Body of pancreas (tissue), 4 donors: ENCODE measurements at places on chromosomes 1 and 21.

DNA sequence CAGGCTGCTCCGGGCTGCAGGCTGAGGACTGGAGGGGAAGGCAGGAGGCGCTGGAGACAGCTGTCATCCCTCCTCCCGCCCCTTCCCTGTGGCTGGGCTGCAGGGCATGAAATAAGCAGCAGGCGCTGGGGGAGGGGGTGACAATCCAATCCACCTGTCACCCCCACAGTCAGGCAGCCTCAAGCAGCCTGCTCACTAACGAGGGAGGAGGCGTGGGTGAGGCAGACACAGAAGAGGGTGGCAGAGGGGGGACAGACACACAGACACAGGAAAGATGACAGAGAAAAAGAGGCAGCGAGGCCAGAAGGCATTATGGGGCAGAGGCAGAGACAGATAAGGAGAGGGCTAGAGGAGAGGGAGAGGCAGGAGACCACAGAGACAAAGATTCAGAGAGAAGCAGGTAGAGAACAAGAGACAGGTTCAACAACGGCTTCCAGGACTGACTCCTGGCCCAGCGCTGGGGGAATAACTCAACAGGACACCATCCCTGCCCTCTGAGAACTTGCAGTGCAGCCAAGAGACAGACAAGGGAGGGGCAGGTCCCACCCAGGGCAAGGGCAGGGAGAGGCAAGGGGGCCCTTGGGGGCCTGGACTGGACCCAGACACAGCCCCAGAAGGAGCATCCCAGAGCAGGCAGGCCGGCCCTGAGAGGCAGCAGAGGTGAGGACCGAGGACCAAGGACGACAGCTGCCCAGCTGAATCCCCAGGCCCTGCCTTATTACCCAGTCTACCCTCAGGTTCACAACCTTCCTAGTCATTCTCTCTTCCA, 11.2 kb downstream of the MEF2D start:
- DNase-seq, result no peak

GRCh38 chr1:59609245-59609644, 205.5 kb upstream of the HOOK1 start:
- no peak for DNase-seq

GRCh38 chr1:23103001-23103889, 65.4 kb downstream of the LUZP1 start:
- DNase-seq, result no peak

GRCh38 chr1:53693339-53693738, 45.6 kb downstream of the GLIS1 start:
- DNase-seq, result no peak

DNA sequence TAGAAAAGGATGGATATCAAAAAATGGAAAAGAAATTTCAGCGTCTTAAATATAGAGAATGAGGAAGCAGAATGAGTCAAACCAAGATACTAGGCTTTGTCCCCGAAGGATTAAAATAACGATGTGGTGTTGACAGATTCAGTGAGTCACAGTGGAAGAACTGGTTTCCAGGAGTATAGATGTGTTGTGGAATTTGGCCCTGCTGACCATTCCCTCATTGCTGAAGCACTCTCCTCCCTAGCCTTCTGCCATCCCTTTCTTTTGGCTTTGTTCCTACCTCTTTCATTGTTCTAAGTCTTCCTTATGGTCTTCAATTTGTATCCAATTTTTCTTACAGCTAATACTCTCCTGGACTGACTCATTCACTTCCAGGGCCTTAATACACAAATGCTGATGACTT, 23.1 kb upstream of the USP25 start:
- DNase-seq, result peak; percentile 35

DNA sequence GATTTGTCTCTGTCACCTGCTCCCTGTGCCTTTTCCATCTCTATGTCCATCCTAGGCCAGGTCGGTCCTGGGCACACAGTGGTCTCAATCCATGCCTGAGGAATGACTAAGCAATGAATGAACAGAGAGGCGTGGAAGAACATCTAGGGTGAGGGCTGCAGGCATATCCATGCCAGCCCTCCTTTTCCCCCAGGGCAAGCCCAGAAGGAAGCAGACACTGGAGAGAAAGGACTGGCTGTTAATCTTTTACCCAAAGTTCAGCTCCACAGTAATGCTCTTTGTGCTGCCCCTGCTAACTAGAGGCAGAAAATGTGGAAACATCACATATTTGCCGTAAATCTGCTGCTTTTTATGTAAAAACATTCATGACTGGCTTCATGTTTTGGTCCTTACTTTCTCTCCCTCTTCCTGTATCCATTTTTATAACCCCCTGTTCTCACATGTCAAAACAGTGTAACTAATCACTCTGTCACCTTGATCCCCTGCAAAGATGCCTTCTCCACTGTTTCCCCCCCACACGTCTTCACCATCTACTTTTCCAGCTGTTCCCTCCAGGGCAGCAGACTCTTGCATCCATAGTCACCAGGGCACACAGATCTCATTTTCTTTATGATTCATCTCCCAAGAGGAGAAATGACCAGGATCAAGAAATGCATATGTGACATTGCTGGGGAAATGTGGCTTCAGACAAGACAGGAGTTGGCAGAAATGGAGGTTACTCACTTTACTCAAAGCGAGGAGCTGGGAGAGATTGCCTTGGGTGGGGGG, 166.4 kb upstream of the PROX1 start:
- no peak for DNase-seq

DNA sequence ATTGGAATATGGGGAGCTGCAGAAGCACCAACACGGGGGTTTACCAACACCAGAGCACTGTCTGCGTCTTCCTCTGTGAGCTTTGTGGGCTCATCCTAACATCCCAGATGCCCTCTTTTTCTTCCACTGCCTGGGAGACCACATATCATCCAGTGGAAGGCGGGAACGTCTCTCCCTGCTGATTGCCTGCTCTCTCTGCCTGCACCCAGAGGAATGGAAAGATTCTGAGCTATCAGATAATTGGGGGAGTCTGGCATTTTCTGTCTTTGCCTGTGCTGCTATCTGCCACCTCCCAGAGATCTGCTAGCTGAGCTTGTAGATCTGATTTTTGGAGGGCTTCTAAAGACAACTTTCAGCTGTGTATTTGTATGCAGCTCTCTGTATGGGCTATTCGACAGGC, 166.2 kb upstream of the PLXNA2 start:
- DNase-seq, result no peak

DNA sequence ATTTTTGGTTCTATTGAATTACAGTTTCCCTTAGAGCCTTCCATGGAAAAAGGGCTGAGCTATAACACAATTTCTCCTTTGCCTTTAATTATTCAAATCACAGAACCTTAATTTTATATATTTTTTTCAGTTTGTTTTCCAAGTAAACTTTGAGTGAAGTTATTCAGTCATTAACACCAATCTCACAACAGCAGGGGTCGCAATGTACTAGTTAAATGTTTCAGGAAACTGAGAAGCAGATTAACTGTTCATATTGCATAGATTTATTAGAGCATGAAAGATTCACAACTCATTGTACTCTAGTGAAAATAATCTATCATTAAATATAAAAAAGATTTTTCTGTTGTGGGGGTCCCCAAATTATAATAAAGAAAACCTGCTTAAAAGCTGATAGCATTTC, 64.1 kb downstream of the KIFAP3 start:
- peak; percentile 15 for DNase-seq

DNA sequence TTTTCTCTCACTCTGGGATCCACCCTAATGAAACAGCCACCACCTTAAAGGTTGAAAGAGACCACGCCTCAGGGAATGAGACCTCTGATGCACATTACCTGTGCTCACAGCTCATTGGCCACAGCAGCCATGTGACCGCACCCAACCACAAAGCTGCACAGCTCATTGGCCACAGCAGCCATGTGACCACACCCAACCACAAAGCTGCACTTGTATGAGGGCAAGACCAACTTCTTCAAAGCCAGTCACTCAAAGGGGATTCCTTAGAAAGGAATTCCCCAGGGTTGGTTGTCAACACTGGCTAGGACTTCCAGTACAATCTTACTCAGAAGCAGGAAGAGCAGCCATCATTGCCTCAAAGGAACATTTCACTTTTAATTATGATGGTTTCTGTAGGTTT, 43.6 kb upstream of the PDE9A start:
- DNase-seq, result no peak

- no peak for DNase-seq
Observed at GRCh38 chr1:208129060-208129459, 115.1 kb downstream of the PLXNA2 start.

- DNase-seq, result no peak
Observed at GRCh38 chr1:18542351-18542750, 61.6 kb downstream of the KLHDC7A start.

DNA sequence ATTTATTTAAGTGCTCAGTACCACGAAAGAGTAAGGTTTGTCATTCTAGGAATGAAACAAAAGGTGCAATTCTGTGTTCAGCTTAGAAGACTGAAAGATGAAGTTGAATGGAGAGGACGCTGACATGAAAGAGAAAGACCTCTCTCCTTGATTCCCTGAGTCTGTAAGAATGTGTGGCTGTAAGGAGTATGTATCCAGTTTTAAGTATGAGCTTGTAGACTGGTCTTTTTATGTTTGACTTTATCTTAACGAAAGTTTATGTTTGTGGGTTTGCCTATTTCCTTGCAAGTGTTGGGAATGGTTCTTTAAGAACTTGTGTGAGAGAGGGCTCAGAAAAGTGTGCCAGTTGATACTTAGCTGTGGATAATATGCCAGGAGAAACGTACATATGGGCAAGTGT, 1.4 kb downstream of the CHD1L start:
- DNase-seq, result no peak

- DNase-seq, result no peak
Observed at GRCh38 chr1:61070054-61070453, 12.3 kb upstream of the NFIA start.

DNA sequence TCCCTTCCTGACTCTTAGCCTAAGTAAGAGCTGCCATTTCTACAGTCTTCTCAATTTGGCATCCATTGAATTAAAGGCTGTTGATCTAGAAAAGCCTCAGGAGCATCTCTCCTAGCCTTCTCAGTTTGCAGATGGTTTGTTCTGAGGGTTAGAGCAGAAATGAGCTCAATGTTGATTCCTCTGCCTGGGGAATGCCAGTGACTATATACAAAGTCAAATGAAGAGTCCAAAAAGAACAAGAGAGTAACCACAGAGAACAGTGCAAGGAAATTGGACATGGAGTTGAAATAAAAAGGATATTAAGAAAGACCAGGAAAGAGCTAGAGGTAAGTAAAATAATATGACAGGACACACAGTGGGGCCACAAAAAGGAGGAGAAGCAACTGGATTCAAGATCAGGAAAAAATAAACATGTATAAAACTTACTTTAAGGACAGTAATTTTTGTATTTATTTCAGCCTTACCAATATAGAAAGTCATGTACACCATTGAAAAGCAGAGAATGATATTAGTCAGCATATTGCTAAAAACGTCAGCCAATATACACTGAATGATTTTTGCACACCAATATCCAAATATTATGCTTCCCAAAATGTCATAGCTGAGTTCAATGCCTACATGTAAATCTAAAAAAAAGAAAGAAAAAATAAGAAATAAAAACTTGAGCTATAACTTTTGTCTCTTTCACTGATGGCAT, 21.3 kb downstream of the SLC9C2 start:
- DNase-seq, result no peak

DNA sequence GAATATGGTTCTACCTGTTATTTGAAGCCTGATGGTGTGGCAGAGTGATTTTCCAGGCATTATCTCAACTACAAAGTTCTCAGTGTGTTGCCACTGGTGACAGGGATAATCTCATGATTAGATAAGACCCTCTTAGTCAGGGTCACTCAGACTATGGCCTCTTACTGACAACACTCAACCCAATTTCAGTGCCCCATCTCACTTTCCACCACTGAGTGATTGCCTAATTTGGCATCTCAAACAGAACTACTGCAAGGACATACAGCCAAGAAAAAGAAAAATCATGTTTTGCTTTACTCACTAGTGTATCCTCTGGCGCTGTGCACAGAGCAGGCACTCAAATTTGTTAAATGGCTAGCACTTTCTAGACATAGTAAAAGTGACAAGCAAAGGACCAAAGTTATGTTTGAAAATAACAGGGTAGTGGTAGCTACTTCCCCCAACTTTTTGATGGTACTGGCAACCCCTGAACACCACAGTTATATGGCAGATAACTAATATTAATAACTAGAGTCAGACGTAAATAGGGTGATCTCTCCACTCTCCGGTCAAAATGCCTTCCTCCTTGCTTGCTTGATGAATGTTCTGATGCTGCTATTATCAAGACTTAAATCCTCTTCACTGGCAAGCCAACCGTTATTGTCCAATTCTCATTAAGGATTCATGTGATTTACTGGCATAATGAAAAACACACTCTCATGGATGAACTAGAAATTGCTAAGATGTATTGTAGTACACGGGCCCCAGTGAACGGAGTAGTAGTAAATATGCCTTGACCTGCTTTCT, 37.1 kb upstream of the SLC30A10 start:
- DNase-seq, result no peak

GRCh38 chr1:36400825-36401601, 3.3 kb upstream of the LSM10 start:
- no peak for DNase-seq

DNA sequence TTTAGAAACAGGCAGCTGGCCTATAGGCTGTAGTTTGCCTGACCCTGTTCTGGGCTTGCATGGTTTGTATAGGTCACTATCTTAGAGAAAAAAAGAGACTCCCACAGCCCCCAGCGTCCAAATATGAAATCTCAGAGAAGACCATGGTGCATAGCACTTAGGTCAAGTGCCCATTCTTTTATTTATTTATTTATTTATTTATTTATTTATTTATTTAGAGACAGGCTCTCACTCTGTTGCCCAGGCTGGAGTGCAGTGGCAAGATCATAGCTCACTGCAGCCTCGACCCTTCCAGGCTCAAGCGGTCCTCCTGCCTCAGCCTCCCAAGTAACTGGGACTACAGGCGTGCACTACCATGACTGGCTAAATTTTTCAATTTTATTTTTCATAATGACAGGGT, 50.8 kb upstream of the ARTN start:
- DNase-seq, result no peak

- DNase-seq, result no peak
Observed at GRCh38 chr1:115217150-115218033, 120.7 kb downstream of the NGF start.

DNA sequence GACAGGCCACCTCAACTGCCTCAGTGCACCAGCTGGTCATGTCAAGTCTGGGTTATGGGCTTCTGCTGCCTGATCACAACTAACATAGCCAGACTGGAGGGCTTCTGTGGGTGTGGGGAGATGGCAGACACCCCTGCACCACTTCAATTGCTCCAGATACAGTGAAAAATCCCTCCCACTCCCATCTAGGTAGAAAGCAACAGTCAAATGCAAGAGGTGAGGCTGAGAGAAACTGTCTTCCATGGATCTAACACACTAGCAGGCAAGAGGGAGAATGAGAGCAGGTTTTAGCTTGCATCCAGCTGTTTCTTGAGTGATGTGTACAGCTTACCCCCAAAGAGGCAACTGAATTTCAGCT, 10.8 kb downstream of the KCNA2 start:
- DNase-seq, result no peak
